ENCODE measurements at places on chromosomes 16 and 17.

GRCh38 chr16:67461600-67462278 lies 19.2 kb downstream of the ATP6V0D1 start:
- DNase-seq: no peak

- peak; percentile 62 for DNase-seq
Observed at GRCh38 chr17:76492123-76492988, 8.9 kb downstream of the RHBDF2 start.

DNA sequence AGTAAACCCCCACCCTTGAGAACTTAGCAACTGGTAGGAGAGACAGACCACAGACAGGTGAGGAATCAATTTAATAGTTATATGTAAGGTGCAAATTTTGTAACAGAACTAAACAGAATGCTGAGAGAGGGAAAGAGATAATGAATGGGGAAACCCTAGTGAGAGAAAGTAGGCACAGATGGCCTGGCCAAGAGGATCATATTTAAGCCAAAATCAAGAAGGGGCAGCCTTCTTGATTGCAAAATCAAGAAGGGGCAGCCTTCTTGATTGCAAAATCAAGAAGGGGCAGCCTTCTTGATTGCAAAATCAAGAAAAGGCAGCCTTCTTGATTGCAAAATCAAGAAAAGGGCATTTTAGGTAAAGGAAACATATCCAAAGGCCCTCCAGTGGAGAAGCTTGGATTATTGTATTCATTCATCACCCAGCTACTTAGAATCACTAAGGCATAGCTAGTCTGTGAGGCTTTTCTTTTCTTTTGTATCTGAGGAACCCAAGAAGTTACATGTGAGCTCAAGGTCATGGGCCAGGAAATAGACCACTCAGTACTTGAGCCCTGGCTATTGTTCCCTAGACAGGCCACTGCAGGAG lies 190.6 kb downstream of the CYLD start:
- DNase-seq: no peak

GRCh38 chr17:73799781-73800627 lies 155.8 kb upstream of the SDK2 start:
- DNase-seq: no peak

GRCh38 chr17:78046923-78047322 lies 81.6 kb downstream of the TMC6 start:
- no peak for DNase-seq

GRCh38 chr17:2904135-2904534 lies 107.9 kb downstream of the RAP1GAP2 start:
- no peak for DNase-seq

DNA sequence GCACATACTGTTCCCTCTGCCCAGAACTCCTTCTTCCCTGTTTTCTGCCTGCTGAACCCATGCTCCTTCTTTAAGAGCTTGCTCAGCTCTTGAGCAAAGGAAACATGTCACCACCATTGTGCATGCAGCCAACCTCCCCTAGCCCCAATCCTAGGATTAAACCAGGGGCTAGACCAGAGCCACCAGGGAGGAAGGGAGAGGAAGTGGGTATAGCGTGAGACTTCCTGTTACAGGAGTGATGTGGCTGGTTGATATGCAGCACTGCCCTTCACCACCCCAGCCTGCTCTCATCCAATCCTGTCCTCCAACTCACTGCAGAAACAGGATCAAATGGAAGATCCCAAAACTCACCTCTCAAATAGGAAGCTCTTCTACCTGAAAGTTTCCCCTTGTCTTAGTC lies 67.1 kb upstream of the CDH5 start:
- DNase-seq: no peak

GRCh38 chr17:35553310-35553709 lies 7.3 kb downstream of the SLFN14 start:
- DNase-seq: no peak

GRCh38 chr16:72467157-72467759 lies 295.3 kb upstream of the PMFBP1 start:
- no peak for DNase-seq

- no peak for DNase-seq
Observed at GRCh38 chr16:12920739-12921138, 19.3 kb downstream of the SHISA9 start.
